Stimulated activated CD4-positive, alpha-beta T cell treated with anti-CD3 and anti-CD28 coated beads, Interleukin-15, amount 100 ng/mL, for 1 hour (primary cell): ENCODE measurements at places on chromosomes 6 and 20.

DNA sequence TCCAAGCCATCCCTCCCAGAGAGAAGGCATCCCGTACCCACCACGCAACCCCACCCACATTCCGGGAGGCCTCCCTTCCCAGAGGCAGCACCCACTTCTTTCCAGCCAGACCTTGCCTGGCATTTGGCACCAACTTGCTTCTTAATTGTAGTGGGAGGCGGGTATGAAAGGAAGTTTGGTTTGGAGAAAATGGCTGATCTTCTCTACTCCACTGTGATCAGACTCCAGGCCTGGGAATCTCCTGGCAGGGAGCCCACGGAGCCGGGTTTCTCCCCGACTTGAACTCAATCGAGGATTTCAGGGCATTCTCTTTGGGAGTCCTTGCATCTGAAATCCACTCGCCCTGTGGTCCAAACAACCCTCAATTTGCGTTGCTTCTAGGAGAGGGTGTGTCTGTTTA is 107.1 kb downstream of the ZDHHC14 start:
- DNase-seq: no peak

GRCh38 chr6:16473184-16473907 is 235.0 kb downstream of the GMPR start:
- DNase-seq: no peak

- no peak for DNase-seq
Measured at GRCh38 chr6:103273048-103273447, 1586.7 kb downstream of the HACE1 start.

- DNase-seq: no peak
Measured at GRCh38 chr20:61049684-61050083, 202.4 kb upstream of the CDH4 start.

DNA sequence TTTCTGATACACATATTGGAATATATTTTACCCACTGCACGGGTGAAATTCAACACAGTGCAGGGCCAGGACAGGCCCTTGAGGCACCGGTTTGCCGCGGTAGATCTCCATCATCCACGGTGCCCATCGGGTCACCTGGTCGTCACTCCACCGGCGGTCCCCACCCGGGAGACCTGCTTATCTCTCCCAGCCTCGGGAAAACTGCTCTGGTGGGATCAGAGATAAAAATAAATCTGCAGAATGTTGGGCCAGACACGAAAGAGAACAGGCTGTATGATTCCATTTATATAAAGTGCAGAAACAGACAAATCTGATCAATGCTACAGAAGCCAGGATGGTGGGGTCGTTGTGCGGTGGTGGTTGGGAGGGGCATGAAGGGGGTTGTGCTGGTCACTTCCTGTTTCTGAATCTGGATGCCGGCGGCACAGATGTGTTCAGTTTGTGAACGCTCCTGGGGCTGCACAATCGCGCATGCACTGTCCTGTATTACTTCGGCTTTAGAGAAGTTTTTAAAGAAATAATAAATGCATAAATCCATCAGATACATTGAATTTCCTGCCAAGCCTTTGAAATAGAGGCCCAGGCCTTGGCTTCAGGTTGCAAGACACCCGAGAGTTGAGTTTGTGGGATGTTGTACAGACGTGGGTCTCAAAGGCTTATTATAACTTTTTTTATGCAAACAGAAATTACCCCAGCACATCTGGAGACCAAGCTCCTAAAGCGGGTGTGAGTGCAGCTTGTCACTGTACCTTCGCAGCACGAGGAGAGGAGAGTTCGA is 54.3 kb downstream of the ANKRD60 start:
- DNase-seq: no peak

- DNase-seq: no peak
Measured at GRCh38 chr6:141956868-141957267, 175.9 kb upstream of the GJE1 start.

DNA sequence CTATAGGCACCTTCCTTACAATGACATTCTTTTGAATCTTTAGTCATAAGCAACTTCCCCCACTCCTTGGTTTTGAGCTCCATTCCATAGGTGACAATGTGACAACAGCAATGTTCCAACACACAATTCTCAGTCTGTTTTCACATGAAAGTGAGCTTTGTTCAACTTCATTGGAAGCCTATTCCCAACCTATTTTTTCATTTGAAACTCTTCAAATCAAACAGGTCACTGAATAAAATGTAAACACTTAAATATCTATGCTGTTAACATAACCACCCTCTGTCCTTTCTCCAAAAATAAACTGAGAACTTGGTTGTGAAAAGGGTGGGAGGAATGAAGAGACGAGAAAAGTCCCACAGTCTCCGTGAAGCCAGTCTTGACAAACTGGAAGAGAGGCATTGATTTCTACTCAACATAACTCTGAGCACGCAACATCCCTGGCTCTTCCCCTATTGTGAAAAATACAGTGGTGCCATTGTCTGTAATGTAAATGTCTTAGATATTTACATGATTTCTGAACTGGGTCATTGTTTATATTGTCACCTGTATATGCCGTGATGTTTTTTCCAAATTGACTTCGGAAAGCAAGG is 343.1 kb downstream of the TFAP2A start:
- DNase-seq: no peak

GRCh38 chr6:14147891-14148290 is 30.3 kb downstream of the CD83 start:
- DNase-seq: no peak

- no peak for DNase-seq
Measured at GRCh38 chr20:39112178-39112743, 150.1 kb downstream of the DHX35 start.

- DNase-seq: peak; percentile 17
Measured at GRCh38 chr6:41901882-41902519, 6.8 kb upstream of the USP49 start.

DNA sequence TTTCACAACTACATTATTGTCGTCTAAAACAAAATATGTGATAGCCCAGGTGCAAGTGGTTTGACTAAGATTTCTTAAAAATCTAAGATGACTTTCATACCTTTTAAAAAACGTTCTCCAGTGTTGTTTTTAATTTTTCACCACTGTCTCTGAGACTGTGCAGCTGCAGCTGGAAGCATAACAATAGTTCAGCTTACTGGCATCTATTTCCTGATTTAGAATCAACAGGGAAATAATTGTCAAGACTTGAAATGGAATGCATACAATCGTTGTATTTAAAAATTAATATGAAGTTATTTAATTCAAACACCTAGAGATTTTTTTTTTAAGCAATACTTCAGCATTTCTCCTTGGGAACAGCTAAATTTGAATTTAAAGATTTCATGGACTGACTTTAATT is 982.0 kb upstream of the EPHA7 start:
- DNase-seq: no peak

DNA sequence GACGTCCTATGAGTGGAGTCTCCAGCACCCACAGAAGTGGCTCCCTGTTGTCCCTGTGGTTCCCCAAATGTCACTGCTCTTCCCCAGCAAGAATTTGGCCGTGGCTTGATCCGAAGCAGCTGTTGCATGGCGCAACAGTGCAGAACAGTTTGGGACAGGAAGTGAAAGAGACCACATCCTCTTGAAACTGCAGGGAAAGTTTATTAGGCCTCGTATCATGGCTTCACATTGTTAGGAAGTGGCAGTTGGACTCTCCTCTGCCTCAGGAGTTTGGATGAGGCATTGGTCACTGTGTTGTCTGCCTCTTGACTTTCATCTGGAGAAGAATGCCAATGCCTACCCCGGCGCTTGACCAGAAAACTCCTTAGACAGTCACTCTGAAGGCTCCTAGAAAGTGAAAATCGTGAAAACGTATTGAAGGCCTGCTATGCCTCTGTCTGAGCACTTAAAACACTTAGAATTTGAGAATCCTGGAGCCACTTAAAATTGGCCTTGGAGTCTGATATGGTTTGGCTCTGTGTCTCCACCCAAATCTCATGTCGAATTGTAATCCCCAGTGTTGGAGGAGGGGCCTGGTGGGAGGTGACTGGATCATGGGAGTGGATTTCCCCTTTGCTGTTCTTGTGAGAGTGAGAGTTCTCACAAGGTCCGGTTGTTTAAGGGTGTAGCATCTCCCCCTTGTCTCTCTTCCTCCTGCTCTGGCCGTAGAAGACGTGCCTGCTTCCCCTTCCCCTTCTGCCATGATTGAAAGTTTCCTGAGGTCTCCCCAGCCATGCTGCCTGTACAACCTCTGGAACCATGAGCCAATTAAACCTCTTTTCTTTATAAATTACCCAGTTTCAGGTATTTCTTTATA is 334.9 kb upstream of the JARID2 start:
- no peak for DNase-seq

GRCh38 chr20:58854638-58855471 is 2.3 kb downstream of the GNAS start:
- DNase-seq: no peak

- DNase-seq: no peak
Measured at GRCh38 chr20:50144362-50144761, 9.2 kb downstream of the PEDS1 start.
